Parietal lobe (tissue), 2 donors: ENCODE measurements at places on chromosomes 5 and 9. TPM values are rescaled to one million over a fixed set of nuclear protein-coding genes. Genes with fewer than 3 reads are reported as not detected.

The ARHGAP26 gene
- 20.0 TPM for total RNA-seq

The DIMT1 gene
- total RNA-seq = 17.8 TPM

The SAXO1 gene
- under 0.01 TPM for total RNA-seq

The GFI1B gene
- not detected for total RNA-seq

The SLC45A2 gene
- 2.5 TPM for total RNA-seq
